ENCODE measurements at places on chromosomes 1 and 21. TPM values are rescaled to one million over a fixed set of nuclear protein-coding genes. Genes with fewer than 3 reads are reported as not detected.
A peak's percentile ranks its signal among the peaks of the same experiment; 100 is the strongest.

The NID1 gene
- 17.5 TPM for total RNA-seq

The GJB3 gene
- total RNA-seq = not detected

GRCh38 chr1:79129914-79130313 lies 123.4 kb upstream of the ADGRL4 start:
- DNase-seq = no peak

- DNase-seq = peak; percentile 53
Observed at GRCh38 chr21:43603641-43604504, 55.4 kb downstream of the HSF2BP start.

DNA sequence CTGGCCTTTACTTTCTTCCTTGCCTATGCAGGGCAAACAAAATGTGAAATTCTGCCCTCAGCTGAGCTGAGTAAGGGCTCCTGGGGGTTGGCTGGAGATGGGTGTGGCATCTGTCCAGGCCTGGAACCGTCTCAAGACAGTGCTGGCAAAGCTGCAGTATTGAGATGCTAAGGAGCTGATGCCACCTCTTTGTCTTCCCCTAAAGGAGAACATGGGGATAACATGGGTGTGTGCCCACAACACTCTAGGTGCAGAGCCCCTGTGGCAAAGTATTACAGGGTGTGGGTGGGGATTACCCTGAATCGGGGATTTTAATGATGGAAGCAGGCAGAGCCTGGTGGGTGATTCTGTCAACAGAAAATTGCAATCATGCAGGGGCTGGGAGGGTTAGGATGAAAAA lies 2.5 kb upstream of the ST3GAL3 start:
- peak; percentile 30 for DNase-seq

DNA sequence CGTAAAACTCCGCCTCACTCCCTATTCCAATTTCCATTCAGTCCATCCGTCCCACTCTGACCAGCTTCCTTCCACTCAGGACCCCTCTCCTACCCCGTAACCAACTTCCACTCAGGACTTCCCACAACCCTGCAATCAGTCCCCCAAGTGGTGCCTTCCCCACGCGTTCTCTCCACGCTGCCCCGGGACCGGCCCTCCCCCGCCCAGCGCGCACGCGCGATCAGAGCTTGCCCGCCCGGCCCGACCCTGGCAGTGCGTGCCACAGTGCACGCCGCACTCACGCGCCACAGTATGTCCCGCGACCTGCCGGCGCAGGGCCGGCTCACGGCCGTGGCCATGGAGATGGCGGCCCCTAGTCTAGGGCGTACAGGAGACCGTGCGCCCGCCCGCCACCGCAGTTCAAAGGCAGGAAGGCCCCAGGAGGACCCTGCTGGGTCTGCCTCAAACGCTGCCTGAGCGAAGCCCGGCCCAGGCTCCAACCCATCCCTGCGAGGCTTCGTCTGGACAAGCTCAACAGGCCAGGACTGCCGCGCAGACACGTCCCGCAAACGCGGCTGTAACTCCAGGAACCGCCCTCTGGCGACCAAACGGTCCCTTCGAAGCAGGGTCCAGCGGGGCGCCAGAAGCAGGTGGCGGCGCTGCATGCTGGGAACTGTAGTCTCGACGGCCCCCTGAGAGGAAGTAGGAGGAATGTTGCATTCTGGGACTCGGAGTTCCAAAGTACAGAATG lies at the start of gene NDC1:
Gene NDC1, minus strand, starts transcription at position 373 of the 730 bp plus-strand sequence. Its CDS starts 35 bp downstream, at position 338.
- DNase-seq = peak; percentile 96

DNA sequence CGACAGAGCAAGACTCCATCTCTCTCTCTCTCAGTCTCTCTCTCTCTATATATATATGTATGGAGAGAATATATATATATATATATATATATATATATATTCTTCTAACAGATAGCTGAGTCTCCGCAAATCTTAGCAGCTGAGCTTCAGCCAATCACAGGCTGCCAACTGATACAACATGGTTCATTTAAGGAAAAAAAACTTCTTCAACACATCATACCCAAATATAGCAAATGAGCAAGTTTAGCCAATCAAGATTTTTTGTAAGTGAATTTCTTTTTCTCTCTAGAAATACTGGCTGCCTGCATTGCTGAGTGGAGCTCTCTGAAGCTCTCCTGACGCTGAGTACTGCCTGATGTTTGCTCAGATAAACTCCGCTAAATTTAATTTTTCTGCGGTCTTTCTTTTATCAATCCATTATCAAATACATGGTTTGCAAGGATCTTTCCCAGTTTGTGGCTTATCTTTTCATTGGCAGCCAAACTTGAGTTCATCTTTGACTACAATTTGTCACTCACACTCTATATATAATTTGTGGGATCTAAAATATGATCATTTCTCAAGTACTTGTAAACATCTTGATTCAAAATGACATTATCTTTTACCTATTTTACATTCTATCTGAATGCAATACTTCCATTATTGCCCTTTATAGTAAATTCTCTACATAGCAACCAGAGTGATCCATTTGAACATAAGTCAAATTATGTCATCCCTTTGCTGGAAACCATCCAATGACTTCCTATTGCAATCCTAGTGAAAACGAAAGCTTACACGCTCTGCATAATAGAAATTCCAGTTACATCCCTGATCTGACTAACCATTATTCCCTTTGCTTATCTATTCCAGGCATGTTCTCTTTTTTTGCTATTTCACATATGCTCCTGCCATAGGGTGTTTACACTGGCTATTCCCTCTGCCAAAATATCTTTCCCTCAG lies 2131.7 kb downstream of the MRPL39 start:
- DNase-seq = peak; percentile 44

- peak; percentile 40 for DNase-seq
Observed at GRCh38 chr1:178057912-178058534, 35.9 kb upstream of the RASAL2 start.

DNA sequence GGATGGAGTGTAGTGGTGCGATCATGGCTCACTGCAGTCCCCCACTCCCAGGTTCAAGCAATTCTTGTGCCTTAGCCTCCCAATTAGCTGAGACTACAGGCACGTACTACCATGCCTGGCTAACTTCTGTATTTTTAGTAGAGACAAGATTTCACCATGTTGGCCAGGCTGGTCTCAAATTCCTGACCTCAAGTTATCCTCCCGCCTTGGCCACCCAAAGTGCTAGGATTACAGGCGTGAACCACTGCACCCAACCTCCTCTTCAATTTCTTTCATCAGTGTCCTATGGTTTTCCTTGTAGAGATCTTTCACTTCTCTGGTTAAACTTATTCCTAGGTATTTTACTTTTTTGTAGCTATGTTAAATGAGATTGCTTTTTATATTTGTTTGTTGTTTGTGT lies 10.7 kb upstream of the MAST2 start:
- no peak for DNase-seq

DNA sequence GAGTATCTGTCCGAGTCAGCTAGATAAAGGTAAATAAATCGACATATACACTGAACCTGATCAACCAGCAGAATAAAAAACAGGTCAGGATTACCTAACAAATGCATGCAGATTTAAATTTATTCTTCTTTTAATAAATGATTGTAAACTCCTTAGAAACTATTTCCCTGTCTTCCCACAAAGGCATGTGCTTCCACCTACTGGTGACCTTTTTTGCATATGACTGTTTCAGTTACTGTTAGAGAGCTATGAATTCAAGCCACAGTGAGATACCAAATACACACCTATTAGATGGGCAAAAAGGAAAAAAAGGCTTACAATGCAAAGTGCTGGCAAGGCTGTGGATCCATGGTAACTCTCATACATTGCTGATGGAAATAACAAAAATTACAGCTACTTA lies 957.4 kb upstream of the NCAM2 start:
- no peak for DNase-seq

DNA sequence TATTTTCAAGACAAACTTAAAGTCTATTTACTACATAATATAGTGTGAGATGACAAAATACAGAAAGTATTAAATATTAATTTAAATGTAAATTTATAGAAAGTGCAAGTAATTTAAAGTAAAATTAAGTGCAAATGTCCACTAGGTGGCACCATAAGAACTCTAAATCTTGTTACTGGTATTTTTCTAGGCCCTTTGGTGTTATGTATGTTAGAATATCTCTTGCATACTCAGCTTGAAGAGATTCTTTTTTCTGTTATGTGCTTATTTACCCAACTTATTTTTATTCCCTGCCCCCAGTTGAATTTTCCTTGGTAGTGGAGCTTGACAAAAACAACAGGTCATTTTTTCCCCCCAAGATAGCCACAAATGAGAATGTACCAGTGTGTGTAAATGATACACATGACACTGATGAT lies 71.5 kb downstream of the RPS6KC1 start:
- peak; percentile 22 for DNase-seq

DNA sequence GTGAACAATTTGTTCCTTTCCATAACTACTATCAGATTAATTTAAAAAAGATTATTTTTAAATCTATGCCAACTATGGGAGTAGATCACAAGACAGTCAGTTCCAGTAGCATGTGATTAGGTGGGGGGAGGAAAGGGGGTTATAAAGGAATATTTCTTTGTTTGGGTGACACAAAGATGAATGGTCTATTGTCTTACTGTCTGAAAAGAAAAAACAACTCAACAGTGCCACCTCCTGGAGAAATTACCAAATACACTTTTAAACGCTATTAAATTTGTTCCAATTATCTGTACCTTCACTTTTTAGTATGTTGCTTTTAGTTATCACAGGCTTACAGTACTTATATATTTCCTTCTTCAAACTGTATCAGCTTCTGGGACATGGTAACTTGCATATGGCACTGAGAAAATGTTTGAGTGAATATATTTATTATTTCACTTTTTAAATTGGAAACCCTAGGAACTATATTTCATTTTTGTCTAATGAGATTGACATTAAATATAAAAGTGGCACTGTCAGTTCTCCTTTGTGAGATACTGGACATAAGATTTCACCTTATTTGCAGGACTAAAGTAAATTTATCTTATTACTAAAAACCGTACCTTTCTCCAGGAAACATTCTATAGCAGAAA lies 1.7 kb upstream of the SORT1 start:
- peak; percentile 72 for DNase-seq

Measured in HT1080 (cell line).